Ovary (tissue), 10 donors: ENCODE measurements at places on chromosomes 5 and 9. TPM values are rescaled to one million over a fixed set of nuclear protein-coding genes. Genes with fewer than 3 reads are reported as not detected.

SLC6A7 gene
- 0.02 TPM for polyA plus RNA-seq

- no peak for DNase-seq
Observed at GRCh38 chr9:88691811-88692210, 156.8 kb downstream of the NXNL2 start.

- no peak for DNase-seq
Observed at GRCh38 chr9:119795395-119795794, 426.2 kb upstream of the BRINP1 start.

GRCh38 chr9:135604437-135605237 is 34.7 kb downstream of the GLT6D1 start:
- DNase-seq: no peak

DNA sequence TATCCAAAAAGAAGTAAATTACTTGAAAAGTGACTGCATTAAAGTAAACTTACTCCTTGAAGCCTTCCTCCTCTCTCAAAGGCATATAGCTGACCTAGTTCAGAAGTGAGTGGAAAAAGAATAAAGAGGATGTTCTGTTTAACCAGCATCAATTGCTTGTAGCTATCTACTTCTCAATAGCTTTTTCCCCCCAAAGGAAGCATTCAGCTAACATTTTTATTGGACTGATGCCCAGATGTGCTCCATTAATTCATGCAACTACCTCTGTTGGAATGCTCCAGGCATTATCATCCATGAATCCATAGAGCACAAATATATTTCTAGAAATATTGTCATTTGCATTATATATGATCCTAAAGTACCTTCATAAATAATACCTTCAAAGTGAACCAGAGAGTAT is 132.8 kb downstream of the RASEF start:
- no peak for DNase-seq

DNA sequence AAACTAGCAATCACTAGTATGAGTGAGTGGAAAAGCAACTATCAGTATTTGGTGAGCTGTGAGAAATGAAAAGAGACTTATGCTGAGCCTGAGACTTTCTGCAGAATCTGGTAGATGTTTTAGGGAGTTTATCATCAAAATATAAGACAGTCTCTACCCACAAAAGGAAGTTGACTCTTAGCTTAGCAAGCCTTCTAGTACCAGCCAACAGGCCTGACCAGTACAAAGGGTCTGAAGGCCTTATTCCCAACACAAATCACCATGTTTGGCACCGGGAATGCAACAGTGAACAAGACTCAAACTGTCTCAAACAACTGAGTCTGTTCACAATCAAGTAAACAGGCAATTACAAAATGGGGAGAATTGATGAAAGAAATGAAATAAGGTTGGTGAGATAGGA is 244.4 kb downstream of the CWC27 start:
- no peak for DNase-seq
